ENCODE measurements at places on chromosomes 16 and 17. TPM values are rescaled to one million over a fixed set of nuclear protein-coding genes. Genes with fewer than 3 reads are reported as not detected.

MEOX1 gene
- 15.6 TPM for total RNA-seq

PCGF2 gene
- 14.4 TPM for total RNA-seq

RASL10B gene
- 10.3 TPM for total RNA-seq

CCL4L2 gene
- total RNA-seq: 0.80 TPM

METTL22 gene
- 23.5 TPM for total RNA-seq

ALOX12B gene
- total RNA-seq: not detected

CBX2 gene
- 1.2 TPM for total RNA-seq

EPOP gene
- total RNA-seq: 0.42 TPM

PRCD gene
- total RNA-seq: 3.9 TPM

MEIOB gene
- not detected for total RNA-seq

IL34 gene
- 3.0 TPM for total RNA-seq

SUMO2 gene
- total RNA-seq: 67.8 TPM

COG4 gene
- 35.7 TPM for total RNA-seq

PRSS53 gene
- total RNA-seq: 1.2 TPM

NEUROD2 gene
- not detected for total RNA-seq

CDH1 gene
- total RNA-seq: 0.32 TPM

MGAT5B gene
- 1.7 TPM for total RNA-seq

GPR179 gene
- total RNA-seq: not detected

CRHR1 gene
- 0.52 TPM for total RNA-seq

ABCC6 gene
- total RNA-seq: 0.17 TPM

CHRNB1 gene
- total RNA-seq: 9.1 TPM

PHAF1 gene
- 20.5 TPM for total RNA-seq
